ENCODE measurements at places on chromosomes 6 and 20.

- no peak for DNase-seq
Observed at GRCh38 chr6:105745464-105746129, 340.5 kb upstream of the PRDM1 start.

DNA sequence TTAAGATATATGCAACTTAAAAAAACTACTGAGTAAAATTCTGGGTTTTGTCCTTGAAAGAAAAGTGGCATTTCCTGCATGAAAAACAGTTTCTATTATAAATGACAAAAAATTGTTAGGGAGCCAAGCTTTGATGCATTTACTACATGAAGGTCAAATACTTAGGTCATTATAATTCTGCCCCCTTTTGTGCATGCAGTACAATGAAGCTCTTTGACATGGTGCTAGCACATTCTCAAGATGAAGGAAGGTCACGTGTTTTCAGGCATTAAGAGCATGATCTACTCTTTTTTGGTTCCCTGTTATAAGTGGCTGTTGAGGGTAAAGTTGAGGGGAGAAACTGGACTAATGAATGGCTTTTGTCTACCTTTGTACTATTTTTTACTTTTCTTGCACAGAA lies 72.7 kb downstream of the FOXO3 start:
- no peak for DNase-seq

DNA sequence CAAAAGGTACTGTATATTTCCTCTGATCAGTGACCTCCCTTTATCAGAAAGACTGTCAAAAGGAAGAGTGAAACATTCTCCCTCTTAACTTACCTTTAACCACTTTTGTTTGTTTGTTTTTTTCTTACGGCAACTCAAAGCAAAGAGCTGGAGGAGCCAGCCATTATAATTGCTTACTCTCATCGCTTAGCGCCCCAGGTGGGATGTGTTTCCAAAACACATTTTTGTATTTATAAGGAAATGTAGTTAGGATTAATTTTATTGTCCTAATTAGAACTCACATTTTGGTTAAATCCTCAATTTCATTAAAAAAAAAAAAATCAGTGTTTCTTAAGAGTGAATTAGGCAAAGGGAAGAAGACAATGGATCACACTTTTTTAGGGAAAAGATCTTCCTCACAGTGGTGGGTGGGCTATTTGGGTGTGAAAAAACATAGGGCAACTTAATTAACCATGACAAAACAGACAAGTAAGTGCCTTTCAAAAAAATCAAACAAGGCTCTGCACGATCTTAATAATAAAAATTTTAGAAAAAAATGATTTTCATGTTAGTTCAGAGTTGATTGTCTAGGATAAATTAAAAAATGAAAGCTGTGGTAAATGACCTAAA lies 1.2 kb upstream of the PHACTR2 start:
- no peak for DNase-seq

GRCh38 chr6:141669141-141669540 lies 463.6 kb upstream of the GJE1 start:
- no peak for DNase-seq

GRCh38 chr6:35727935-35728682 lies 8.7 kb upstream of the ARMC12 start:
- peak; percentile 92 for DNase-seq

Data from inflammatory macrophage (primary cell).